ENCODE measurements at places on chromosomes 2 and 18.

DNA sequence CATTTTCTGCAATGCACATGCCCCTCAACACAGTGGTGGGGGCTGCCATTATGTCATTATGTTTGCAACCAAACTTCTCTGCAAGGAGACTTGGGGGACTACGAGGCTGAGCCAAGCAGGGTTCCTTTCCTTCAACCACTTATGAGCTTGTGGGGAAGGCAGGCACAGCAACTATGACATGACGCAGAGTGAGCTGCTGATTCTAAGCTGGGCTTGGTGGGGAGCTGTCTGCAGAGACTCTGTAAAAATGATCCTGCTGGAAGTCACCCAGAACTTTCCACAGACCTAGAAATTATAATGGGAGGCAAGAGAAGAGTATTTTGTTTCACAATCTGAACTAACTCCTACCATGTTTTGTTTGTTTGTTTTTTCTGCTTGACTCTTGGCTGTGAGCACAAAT is 55.6 kb downstream of the INPP5D start:
- no peak for DNase-seq

DNA sequence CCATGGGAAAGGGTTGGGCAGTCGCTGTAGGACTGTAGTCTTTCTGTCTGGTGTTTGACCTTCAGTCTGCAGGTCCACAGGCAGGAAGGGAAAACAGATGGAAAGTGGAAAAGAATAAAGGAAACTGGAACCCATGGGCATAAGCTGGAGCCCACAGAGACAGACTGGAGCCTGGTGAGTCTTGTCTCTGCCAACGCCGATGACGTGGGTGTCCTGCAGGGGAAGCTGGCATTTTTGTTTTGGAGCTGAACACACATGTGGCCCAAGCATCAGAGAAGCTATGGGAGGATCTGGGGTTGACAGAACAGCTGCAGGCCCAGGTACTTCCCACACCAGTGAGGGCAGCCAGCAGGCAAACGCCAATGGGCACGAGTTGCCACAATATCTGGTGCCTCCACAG is 28.2 kb upstream of the SOCS6 start:
- DNase-seq = no peak

- no peak for DNase-seq
Observed at GRCh38 chr2:44623622-44624351, 262.0 kb downstream of the CAMKMT start.

- DNase-seq = no peak
Observed at GRCh38 chr2:109188898-109189297, 59.9 kb downstream of the SH3RF3 start.

DNA sequence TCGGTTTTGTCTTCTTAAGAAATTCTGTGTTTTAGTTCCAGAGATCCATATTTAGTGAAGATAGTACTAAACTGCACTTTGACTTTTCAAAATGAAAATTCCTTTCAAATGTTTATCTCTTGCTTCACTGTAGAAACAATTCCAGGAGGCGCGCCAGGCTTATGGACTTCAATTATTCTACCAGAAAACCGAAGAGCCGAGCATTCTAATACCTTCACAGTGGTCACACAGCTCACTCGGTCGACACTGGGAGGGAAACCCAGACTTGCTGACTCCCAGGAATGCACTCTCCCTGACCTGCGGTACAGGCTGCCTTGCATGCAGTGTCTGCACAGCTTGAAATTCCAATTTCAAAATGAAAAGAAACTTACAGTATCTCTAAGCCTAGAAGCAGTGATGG is 119.9 kb upstream of the PIEZO2 start:
- DNase-seq = no peak

GRCh38 chr2:227534714-227535113 is 62.8 kb downstream of the AGFG1 start:
- no peak for DNase-seq

DNA sequence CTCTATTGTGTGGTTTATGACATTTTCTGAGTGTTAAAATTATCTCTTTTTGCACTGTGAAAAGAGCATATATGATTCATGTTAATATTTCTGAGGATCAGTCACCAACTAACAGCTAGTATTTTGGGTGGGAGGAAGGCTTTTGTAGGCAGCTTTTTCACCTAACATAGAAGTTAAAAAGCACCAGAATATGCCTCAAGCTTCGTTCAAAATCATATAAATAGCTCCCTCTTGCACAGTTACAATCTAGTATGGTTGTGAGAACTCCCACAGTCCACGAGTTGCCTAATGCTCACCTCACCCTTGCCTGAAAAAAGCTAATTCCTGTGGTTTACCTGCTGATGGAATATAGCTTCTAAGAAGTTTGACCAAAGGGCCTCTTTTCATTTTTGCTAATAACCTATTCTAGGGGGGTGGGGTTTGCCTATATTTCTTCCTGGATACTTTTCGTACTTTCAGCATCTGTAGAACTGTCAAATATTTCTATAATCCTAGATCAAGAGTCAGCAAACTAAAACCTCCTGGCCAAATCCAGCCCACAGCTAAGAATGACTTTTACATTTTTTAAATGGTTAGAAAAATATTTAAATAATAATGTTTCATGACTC is 167.1 kb upstream of the FOSL2 start:
- no peak for DNase-seq

DNA sequence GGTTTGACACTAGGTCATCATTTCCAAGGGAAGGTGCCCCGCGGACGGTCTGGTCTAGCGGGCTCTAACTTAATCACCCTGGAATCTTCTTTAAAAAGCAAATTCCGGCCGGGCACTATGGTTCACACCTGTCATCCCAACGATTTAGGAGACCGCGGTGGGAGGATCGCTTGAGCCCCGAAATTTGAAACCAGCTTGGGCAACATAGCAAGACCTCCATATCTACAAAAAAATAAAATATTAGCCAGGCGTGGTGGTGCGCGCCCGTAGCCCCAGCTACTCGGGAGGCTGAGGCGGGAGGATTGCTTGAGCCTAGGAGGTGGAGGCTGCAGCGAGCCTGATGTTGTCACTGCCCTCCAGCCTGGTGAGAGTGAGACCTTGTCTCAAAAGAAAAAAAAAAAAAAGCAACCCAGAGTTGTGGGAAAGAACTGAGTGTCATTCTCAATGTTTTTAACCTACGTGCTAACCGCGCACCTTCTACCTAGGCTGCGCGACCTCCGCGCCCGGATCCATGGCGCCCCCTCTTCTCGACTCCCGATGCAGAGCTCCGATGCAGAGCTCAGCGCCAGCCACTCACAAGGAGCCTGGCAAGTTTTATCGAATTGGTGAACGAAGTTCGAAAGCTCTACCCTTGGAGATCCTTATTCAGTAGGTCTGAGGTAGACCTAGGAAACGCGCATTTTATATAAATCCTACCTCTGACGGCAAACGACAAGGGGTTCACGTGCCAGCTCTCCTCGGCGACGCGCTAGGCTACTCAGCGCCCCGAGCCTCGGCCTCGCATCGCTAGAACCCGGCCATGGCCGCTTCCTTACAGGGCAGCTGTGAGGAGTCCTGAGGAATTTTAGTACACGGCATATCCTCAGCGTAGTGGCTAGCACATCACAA is 888 bp upstream of the TWSG1 start:
- DNase-seq = peak; percentile 8

- no peak for DNase-seq
Observed at GRCh38 chr18:41751161-41751560, 203.9 kb upstream of the PIK3C3 start.

DNA sequence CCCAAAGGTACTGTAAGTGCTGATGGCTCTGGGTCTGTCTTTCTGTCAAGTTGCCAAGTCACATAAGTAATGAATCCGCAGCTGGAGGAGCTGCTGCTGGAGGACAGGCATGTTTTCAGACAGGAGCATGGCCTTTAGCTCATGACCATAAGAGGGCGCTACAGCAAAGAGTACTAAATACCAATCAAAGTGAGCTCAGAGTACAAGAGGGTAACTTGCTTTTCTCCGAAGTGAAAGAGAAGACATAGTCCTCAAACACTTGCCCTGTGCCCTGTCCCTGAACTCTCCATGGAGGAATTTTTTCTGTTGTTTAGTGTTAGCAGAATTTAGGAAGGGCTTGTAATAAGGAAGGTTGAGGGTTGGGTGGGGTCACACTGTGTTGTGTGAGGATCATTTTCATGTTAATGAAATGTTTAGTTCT is 58.0 kb upstream of the EML6 start:
- DNase-seq = peak; percentile 46

GRCh38 chr2:164721430-164721829 is 100.1 kb upstream of the GRB14 start:
- DNase-seq = no peak

DNA sequence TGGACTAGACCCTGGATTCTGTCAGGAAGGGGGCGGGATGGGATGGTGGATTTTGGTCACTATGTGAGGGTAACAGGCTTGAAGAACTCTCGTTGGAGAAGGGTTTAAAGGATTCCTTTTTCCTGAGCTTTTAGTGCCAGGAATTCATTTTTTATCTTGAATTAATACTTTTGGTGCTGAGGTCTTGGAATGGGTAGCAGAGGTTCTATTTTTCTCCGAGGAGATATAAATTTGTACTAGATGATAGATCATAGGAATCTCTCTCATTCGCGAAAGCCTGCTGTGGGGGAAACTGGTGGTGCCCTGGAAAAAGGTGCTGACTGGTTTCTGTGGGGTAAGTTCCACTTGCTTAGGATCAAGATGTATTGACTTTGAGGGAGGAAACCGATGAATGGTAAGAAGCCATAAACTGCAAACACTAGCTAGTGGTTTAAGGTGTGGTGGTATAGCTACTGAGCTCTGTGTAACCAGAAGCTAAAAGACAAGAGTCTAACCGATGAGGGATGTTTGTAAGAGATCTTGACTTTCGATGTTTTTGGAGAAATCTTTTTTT is 706 bp downstream of the AGPS start:
- no peak for DNase-seq

DNA sequence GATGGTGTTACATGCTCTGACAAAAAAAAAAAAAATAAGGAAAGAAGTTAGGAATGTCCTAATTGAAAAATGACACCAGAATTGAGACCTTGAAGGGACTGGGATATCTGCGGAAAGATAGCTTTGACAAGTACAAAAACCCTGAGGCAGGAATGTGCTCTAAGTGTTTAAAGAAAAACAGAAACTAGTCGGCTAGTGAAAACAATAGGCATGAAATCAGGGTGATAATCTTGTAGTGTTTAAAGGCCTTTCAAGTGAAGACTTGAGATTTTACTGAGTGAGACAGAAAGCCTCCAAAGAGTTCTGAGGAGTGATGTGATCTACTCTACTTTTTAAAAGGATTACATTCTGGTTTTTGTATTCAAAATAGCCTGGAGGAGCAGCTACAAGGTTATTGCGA is 107.4 kb downstream of the COBLL1 start:
- DNase-seq = no peak

- DNase-seq = no peak
Observed at GRCh38 chr2:173773076-173773475, 192.1 kb downstream of the SP3 start.

DNA sequence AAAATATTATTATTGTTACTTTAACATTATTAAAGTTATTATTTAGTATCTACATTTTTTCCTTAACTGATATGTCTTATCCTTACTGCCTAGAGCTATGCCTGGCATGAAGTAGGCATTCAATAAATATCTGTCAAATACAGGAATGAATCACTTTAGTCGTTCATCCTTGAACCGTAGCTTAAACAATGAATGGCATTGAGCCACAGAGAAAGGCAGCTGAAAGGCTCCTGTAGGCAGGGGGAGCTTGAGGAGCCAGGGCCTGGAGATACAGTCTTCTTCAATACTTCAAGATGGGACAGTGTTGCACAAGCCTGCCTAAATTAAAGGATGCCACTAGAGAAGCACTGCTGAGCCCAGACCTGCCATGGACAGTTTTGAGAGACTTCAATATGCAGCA is 22.5 kb downstream of the CYRIA start:
- no peak for DNase-seq

- DNase-seq = no peak
Observed at GRCh38 chr2:111694700-111695101, 189.3 kb downstream of the ANAPC1 start.

- DNase-seq = no peak
Observed at GRCh38 chr18:23357996-23358594, 95.0 kb upstream of the RIOK3 start.

DNA sequence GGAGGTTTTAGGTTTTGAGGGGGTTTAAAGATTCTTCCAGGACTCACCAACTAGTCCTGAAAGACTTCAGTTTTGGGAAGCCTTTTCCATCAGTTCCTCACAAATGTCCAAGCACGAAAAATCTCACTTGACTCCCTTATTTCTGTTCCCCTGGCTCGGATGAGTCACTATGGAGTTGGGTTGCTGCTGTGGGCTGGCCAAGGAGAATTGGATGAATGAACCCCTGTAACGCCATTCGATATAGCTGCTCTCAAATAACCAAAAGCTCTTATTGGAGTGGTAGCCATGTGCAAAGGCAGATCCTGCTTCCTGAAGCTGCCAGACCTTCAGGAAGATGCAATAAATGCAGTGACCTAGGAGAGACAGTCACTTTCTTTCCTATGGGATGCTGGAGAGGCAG is 417.0 kb downstream of the ZNF521 start:
- DNase-seq = no peak

- no peak for DNase-seq
Observed at GRCh38 chr2:221135699-221136098, 436.4 kb downstream of the EPHA4 start.

DNA sequence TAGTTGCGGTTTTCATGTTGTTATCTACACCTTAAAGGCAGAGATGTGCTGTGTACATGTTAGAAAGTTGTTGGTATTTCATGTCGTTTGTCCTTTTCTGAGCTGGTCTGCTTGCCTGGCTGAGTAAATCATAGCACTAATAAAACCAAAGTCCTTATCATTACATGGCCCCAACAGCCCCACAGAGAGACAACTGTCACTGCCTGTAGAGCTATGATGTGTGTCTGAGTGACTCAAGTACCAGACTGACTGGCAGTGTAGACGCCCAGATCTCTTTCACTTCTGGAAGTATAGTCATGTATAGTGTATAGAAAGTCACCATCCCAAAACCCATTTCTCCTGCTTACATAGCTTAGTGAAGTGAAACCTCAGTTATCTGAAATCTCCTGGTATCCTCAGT is 4.3 kb downstream of the SOCS6 start:
- no peak for DNase-seq

GRCh38 chr18:3383381-3383915 is 66.5 kb upstream of the TGIF1 start:
- no peak for DNase-seq

DNA sequence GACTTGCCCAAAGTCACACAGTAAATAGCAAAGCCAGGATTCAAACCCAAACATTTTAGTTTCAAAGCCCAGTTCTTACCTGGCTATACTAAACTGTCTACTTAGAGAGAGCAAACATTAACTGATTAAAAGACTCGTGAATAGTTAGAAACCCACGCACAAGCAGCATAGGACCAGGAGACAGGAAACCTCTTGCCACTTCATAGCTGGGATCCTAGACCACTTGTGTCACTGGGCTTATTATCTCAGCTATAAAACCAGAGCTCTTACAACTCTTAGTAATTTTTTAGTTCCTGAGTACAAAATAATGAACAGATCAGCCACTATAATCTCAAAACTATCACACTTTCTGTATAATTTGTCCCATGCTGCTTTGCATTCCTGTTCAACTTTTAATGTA is 2.4 kb upstream of the AAK1 start:
- no peak for DNase-seq

DNA sequence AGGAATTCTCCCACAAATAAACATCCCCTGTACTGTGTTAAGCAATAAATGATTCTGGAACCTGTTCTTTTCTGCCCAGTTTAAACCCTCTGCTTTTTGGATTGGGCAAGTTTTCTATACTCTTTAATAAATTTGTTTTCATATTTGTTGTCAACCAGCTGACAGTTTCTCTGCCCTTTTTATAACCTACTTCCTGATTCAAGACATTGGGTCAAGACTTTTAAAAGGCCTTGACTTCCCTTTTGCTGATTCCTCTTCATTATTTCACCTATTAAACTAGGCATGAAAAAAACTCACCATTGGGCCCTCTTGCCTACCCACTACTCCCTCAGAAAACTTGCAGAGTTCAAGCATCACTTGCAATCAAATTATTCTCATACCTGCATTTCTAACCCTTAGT is 459.5 kb downstream of the ARHGAP15 start:
- DNase-seq = no peak
